ENCODE measurements at places on chromosomes 16 and 17. TPM values are rescaled to one million over a fixed set of nuclear protein-coding genes. Genes with fewer than 3 reads are reported as not detected.

Gene BAIAP3
- total RNA-seq: 3.7 TPM

Gene ACE
- 86.7 TPM for total RNA-seq

Gene ZNF598
- total RNA-seq: 24.5 TPM

Gene ABI3
- 7.3 TPM for total RNA-seq

Gene OTOP2
- total RNA-seq: not detected

Gene CHST4
- total RNA-seq: not detected

Gene WFDC1
- 0.32 TPM for total RNA-seq

Gene EPX
- not detected for total RNA-seq

Measured in bladder microvascular endothelial cell (primary cell).